Renal cortex interstitium (tissue), 15 donors: ENCODE measurements at places on chromosomes 16 and 17.

GRCh38 chr17:9090641-9091096 lies 69.4 kb downstream of the NTN1 start:
- no peak for DNase-seq

DNA sequence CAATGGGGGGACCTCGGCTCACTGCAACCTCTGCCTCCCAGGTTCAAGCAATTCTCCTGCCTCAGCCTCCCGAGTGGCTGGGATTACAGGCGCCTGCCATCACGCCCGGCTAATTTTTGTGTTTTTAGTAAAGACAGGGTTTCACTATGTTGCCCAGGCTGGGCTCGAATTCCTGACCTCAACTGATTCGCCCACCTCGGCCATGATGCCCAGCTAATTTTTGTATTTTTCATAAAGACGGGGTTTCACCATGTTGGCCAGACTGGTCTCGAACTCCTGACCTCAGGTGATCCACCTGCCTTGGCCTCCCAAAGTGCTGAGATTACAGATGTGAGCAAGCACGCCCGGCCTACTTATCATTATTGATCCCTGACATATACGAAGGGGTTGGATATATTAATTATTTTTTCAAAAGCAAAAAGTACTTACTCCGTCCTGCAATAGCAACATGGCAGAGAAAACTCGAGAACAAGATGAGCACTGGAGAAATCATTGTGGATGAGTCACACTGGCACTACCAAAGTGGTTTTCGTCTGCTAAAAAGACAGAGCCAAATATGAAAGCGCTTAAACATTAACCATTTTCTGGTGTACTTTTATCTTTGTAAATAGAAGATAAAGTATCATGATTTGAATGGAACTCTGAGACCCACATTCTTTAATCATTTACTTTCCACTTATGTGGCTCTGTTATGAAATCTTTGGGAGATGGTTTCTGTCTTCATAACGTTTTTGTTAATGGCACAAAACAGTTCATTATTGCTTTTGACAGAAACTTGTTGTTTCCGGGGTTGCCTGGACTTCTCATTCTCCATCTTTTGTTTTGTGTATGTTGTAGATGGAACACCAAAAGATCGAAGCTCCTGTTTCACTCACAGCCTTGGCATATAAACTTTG lies at the start of gene APOH:
Gene APOH (minus strand): TSS at position 529 of the 896 bp plus-strand sequence. CDS start 36 bp downstream, at position 493.
- no peak for DNase-seq

DNA sequence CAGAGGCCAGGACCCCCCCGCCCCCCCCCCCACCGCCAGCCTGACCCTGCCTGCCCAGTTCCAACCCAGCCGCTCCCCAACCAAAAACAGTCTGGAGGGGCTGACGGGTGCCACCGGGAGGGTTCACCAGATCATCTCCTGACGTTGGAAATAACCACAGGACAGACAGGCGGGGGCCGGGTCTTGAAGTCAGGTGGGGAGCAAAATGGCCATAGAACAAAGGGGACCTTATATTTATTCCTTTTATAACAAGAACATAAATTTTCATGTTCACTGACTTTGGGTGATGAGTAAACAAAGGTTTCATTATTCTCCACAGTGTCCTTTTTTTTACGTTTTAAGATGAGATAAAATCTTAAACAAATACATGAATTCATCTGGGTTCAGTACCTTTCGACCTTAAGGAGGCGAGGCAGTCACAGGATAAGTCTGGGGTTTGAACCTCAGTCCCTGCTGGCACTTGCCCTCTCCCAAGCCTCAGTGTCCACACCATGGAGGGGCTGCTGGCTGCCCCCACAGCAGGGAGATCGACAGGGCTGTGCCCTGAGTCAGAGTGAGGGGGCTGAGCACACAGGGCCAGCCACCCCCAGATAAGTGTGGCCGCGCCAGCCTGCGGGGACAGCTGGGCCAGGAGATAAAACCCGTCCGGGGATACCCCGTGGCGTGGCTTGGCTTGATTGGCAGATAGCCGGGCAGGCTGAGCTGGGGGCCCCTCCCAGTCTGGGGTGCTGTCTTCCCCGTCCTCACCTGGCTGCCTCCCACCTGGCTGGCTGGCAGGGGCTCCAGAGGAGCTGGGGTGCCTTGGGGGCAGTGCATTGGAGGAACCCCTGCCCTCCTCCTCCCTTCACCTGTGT lies 15.0 kb downstream of the SLC7A5 start:
- no peak for DNase-seq

DNA sequence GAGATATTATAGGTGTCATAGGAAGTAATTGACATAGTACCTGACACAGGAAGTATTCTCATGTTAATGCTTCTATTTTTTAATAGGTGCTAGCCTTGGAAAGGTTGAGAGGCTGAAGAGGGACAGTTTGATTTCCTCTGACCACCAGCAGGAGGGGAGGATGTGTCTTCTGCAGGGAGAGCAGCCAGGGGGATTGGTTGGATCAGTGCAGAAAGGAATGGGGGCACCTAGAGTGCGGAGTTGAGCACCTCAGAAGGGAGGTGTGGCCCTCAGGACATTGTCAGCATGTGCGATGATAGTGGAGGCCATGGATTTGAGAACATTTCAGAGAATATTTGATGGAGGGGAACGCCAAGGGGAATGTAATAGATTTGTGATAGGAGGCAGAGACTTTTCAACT lies 23.4 kb downstream of the HAPSTR1 start:
- DNase-seq: no peak

DNA sequence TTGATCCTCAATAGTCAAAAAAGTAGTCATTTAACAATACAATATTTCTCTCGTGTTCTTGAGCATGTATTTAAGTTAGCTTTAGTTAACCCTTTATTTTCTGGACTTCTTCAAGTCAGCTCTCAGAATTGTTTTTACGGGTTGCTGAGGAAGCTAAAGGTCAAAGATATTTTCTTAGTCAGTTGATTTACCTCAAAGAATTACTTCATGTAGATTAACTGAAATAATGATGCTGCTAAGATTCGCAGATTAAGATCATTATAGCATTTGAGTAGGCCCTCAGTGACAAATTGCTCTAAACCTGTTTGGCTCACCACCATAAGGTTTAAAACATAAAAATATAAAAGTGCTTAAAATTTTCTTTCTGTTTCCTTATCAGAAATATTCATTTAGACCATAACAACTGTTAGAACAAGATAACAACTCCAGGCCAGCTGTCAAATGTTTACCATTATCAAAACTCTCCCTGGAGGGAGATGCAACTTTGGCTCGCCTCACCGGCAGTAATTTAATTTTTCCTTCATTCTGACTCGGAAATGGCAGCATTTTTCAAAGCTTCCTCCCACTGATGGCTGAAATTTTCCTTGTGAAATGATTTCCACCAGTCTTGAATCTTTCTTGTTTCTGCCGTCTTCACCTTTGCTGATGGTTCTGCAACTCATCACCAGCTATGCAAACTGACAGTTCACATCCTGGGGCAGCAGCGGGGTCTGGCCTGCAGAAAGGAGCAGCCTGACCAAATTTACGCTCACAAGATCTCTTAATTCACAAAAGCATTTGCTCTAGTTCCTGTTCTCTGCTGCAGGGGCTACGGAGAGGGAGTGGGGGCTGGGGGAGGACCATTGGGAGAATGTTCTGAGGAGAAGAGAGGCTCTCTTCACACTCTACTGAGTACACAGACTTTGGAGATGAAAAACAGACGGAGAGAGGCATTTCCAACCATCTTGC lies 254.8 kb upstream of the TBX2 start:
- no peak for DNase-seq

GRCh38 chr16:715477-716199 lies 720 bp downstream of the METRN start:
- no peak for DNase-seq

GRCh38 chr17:37610971-37611370 lies 1.8 kb upstream of the SYNRG start:
- DNase-seq: no peak

GRCh38 chr16:57394444-57394843 lies 10.1 kb upstream of the CCL17 start:
- no peak for DNase-seq

DNA sequence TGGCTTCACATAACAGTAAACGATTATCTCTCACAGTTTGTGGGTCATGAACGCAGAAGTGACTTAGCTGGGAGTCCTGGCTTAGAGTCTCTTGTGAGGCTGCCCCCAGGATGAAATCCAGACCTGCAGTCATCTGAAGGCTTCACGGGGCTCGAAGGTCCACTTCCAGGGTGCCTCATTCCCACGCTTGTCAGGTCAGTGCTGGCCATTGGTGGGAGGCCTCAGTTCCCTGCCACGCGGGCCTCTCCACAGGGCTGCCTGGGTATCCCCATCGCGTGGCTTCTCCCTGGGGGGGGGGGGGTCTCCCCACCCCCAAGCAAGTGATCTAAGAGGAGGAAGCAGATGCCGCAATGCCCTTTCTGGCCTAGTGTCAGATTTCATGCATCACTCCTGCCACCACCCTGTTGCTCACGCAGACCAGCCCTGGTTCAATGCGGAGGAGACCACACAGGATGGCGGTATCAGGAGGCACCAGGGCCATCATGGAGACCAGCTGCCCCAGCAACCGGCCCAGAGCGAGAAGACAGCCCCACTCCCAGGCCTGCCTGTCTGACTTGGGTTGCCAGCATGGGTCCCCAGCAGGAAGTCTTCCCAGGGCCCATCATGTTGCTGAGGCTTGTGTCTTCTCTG lies 77.3 kb upstream of the CDH5 start:
- DNase-seq: no peak

DNA sequence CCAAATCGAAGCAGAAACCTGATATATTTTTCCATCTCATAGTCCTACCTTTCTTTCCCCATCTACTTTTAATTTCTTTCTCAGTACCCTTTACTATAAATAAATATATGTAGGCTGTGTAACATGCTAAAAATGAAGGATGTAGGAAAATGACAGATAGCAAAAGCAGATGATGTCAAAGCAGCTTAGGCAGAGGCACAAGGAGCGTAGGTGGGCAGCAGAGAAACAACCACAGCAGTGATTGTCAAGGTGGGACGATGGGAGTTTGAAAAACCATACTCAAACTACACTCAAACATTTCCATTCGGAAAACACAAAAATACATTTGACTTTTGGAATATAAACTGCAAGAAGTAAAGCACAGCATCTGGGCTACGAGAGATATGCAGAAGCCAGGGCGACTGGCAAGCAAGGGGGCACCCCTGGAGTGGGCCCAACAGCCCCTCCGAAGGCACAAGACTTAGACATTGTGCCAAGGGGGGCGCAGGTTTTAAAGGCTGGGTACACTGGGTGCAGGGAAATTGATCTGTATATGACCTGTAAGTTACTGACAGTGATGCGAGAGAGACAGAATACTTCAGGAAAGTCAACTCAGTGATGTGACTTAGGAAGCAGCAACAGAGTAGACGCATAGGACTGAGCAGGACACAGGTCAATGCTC lies 31.1 kb downstream of the SNN start:
- DNase-seq: no peak

DNA sequence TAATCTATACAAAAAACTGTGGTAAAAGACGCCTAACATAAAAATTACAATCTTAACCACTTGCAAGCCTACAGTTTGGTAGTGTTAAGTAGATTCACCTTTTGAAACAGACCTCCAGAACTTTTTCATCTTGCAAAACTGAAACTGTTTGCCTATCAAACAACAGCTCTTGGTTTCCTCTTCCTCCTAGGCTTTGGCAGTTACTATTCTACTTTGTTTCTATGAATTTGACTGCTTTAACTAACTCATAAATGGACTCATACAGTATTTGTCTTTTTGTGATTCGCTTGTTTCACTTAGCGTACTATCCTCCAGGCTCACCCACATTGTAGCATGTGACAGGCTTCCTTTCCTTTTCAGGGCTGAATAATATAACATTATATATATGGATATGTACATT lies 97.0 kb downstream of the PRKCA start:
- no peak for DNase-seq

DNA sequence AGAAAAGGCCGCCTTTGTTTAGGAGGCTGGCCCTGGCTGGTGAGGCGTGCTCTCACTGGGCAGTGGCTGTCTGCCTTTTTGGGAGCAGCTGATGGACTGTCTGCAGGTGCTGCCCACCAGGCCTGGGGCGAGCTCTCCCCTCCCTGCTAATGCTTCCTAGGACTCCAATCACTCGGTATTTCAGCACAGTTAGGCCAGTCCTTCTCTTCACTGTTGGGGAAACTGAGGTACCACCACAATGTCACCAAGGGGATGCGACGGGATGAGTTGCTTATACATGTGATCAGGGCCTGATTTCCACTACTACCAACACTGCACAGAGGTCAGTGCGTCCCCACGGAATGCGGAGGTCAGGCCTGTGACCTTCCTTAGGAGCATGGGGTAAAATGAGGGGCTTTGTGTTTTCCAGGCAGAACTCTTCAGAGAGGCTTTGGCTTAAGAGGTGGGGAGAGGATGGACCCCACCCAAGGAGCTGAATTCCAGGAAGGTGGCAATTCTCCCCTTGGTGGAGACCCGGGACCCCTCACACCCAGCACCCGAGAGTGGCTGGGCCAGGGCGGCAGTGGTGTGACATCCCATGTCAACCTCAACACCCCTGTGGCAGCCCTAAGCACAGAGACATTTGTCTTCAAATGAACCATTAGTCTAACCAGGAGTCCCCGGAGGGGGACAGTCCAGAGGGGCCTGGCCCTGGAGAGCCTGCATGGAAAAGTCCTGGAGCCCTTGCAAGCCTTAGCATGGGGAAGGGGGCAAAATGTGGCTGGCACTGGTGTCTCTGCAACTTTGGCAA lies 86.4 kb downstream of the N4BP1 start:
- no peak for DNase-seq

DNA sequence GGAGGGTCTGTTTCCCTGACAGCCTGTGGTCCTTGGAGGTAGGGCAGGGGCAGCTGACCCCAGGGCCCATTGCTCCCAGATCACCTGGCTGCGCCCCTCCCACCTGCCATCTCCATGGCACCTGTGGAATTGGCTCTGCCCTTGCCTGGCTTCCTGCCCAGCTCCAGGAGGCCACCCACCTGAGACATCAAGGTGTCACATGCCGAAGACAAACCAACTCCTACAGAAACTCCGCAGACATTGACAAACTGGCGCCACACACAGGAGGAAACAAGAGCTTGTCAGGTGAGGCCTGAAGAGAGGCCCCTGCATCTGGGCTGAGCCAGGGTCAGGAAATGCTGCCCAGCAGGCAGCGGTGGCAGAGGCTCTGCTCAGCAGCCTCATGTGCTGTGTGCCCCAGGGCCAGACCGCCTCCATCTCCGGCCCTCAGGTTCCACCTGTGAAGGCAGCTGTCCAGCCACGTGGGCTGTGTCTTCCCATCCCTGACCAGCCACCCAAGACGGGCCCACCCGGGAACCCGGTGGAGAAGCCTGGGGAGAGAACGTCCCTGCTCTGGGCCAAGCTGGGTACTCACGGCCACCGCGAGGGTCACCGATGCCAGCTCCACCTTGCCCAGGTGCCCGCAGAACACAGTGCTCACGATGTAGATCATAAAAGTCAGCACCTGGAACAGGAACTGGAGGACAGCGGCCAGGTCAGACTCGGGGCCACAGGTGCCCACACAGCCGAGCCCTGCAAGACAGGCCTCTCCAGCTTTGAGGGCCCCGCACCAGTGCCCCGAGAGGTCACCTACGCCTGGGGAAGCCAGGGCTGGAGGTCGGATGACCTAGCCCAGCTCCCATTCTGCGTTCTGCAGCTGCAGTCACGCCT lies 1.6 kb downstream of the SLC47A2 start:
- DNase-seq: no peak

GRCh38 chr16:35908942-35909341 lies 2449.5 kb downstream of the TP53TG3F start:
- no peak for DNase-seq

- DNase-seq: no peak
These were observed 59.8 kb downstream of the BMERB1 start for GRCh38 chr16:15494236-15494635.

GRCh38 chr16:4749700-4750257 lies 15.4 kb downstream of the DNAAF8 start:
- DNase-seq: no peak
